ENCODE measurements at places on chromosomes 4 and X.

GRCh38 chr4:109436504-109436903 lies 2.9 kb downstream of the SEC24B start:
- DNase-seq: no peak

DNA sequence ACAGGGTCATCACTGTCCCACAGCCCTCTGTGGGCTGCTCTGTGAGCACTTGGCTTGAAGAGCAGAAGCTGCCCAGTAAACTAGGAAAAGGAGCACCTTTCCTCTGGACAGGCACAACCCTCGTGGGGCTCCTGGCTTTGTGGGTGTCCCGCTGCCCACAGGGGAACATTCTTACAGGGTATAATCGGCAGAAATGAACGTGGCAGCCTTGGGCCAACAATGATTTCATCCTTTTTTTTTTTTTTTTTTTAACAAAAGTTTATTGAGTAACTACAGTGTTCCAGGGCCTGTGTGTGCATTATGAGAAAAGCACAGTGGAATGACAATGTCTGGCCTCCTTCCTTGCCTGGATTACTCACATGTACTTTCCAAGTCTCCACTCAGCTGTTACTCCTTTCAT lies 197.2 kb downstream of the PDGFC start:
- DNase-seq: no peak

DNA sequence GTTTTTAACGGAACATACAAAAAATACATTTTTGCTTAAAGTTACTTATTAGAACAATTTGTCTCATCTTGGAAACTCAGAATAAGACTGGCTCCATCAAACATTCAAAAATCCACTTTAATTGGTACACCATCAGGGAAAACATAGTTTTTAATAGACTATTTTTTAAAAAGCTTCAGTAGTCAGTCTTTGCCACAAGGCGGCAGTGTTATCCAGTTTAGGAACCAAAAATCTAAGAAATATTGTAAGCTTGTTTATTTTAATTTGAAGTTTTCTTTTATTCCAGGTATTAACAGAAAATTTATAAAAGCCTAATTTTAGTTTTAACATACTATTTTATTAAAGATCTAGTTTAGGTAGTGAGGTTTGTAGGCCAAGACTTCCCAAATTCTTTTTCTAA lies 107.7 kb downstream of the APOOL start:
- DNase-seq: no peak

- no peak for DNase-seq
Observed at GRCh38 chr4:85965529-85965928, 394.3 kb downstream of the MAPK10 start.

- no peak for DNase-seq
Observed at GRCh38 chrX:108131471-108131870, 39.9 kb downstream of the ATG4A start.

GRCh38 chr4:141311246-141312204 lies 90.8 kb downstream of the ZNF330 start:
- DNase-seq: no peak

- DNase-seq: peak; percentile 38
Observed at GRCh38 chrX:86148024-86148511, at the start of gene DACH2. Gene DACH2, plus strand, starts transcription at chrX:86148451.

All from omental fat pad (tissue), 4 donors.